Sciatic nerve (tissue), 2 donors: ENCODE measurements at places on chromosomes 5 and 9.

GRCh38 chr5:109347252-109347888 lies 62.4 kb downstream of the PJA2 start:
- DNase-seq: no peak

GRCh38 chr5:87069974-87070608 lies 197.6 kb upstream of the RASA1 start:
- no peak for DNase-seq

GRCh38 chr9:112248722-112249121 lies 73.6 kb upstream of the SUSD1 start:
- no peak for DNase-seq

- no peak for DNase-seq
Observed at GRCh38 chr5:173662581-173663351, 46.3 kb upstream of the BOD1 start.

DNA sequence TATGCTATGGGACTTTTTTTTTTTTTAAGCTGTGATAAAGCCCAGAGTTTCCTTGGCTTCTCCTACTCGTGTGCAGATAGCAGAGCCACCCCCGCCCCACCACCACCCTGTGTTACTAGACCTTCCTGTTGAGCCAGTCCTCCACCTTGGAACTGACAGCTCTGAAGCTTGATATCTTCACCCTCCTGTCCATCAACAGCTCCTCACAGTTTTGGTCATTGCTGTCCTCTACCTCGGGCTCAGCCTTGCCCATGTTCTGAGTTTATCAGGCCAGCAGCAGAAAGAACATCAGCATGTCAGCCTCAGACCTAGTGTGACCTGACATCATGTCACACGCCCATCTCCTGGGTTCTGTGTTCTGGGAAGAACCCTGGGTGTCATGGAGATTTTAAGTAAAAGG lies 167.1 kb upstream of the RAI14 start:
- DNase-seq: no peak

DNA sequence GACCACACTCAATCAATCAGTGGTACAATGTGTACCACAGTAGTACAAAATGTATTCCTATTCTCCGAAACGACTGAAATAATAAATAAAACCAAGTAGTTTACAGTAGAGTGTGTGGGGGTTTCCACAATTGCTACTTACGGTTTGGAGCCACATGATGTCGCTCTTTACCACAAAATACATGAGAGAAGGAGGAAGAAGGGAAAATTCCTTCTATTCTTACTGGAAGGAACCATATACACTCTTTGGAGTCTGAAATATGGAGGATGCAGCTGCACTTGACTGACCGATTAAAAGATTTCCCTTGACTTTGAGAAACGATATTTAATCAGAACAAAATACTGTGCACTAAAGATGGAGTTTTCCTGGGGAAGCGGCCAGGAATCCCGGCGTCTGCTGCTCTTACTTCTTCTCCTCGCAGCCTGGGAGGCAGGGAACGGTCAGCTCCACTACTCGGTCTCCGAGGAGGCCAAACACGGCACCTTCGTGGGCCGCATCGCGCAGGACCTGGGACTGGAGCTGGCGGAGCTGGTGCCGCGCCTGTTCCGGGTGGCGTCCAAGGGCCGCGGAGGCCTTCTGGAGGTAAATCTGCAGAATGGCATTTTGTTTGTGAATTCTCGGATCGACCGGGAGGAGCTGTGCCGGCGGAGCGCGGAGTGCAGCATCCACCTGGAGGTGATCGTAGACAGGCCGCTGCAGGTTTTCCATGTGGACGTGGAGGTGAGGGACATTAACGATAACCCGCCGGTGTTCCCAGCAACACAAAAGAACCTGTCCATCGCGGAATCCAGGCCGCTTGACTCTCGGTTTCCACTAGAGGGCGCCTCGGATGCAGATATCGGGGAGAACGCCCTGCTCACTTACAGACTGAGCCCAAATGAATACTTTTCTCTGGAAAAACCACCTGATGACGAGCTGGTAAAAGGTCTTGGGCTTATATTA lies at the start of gene PCDHA4:
Gene PCDHA4, plus strand, starts transcription at position 235 of the 942 bp plus-strand sequence.
- peak; percentile 66 for DNase-seq

DNA sequence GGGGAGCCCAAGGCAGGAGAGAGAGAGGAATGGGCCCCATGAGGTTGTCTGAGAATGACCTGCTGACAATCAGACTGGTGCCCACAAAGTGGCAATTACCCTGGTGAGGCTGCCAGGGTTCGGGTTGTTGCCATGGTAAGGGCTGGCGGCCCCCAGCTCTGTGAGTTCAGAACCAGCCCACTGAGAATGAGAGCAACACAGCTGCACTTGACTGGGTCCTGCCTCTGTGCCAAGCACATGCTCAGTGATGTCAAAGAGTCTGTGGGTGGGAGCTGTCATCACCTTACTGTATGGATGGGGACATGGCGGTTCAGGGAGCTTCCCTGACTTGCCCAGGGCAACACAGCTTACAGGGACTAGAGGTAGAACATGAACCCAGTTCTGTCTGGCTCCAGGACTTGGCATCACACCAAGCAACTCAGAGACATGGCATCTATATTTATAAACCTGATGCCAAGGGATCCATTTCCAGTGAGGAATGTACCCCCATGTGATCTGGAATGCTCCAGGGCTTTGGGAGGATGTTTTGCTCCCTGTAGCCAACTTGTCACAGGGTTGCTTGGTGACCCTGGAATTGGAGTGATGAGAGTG lies 38.2 kb upstream of the TEX48 start:
- no peak for DNase-seq

DNA sequence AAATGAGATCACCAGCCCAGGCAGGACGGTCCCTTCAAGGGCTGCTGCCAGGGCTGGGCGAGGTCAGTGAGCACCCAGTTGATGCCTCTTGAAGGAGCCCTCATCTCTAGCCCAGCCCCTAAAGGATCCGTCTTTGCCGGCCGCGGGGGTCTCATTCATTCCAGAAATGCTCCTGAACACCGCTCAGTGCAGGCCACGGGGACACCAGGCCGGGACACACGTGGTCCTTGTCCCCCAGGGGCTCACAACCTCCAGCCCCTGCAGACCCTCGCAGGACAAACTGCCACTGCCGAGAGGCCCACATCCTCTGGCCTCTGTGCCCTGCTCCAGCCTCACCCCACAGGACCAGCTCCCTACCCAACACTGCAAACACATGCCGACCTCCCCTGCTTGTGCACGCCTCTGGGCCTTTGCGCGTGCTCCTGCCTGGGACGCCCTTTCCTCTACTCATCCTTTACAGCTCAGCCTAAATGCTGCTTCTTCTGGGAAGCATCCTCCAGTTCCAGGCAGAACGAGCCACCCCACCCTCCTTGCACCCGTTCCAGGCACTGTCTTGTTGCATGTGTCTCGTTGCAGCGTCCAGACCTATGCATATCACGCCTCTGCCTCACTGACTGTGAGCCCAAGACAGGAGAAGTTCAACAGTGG lies 10.3 kb upstream of the LAMC3 start:
- no peak for DNase-seq

DNA sequence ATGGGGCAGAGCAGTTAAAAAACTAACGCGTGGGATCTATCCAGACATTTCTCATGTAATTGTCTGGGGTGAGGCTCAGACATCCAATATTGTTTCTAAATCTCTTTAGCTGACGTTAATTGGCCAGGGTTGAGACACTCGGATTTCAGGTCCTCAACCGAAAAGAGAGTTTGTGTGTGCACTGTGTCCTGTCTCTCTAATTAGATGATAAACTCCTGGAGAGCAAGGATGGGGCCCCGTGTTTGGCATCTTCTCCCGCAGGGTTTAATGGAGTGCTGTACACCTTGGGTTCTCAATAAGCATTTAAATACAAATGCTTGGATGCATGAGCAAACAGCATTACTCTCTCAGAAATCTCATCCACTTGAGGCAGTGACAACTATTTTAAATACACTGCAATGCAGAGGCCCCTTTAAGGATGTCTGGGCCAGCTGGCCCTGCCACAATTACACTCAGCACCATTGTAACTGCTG lies 139.6 kb downstream of the MTX3 start:
- no peak for DNase-seq

DNA sequence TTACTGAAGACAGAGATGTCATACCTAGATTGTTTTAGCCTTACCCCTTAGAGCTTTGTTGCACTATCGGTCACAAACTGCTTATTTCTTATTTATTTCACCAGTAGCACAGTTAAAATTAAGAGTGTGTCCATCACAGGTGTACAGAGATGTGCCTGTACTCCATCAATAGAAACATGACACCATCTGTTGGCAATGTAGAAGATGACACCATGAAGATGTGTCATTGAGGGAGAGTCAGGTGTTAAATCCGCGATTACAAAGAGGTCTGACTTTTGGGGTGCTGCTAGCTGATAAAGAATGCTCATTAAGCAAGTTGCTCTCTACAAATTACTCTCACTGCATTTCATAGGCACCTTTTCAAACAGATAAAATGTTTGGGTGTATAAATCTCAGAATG lies 164.4 kb downstream of the SMARCA2 start:
- no peak for DNase-seq

GRCh38 chr5:18465833-18466681 lies 831.8 kb downstream of the TAF11L14 start:
- peak; percentile 72 for DNase-seq

GRCh38 chr5:32326216-32326772 lies 13.6 kb upstream of the MTMR12 start:
- no peak for DNase-seq

GRCh38 chr5:178454303-178454702 lies 135.9 kb downstream of the COL23A1 start:
- DNase-seq: peak; percentile 33

GRCh38 chr5:180809403-180810209 lies 7.0 kb upstream of the MGAT1 start:
- peak; percentile 91 for DNase-seq

DNA sequence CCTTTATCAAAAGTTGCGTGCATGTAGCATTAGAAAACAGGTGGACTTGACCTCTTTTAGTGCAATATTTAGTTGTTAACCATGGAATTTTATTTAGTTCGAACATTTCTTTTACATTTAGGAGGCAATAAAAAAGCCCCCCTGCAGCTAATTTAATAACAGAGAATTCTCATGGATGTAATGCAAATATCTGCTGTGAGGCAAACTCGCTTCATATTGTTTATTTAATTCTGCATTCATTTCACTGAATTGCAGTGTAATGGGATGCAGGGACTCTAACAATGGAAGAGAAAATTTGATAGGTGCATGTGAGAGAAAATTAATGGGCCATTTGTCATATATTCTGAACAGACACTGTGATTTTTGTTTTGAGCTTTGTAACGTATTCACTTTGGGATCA lies 205.1 kb upstream of the CHD1 start:
- no peak for DNase-seq

DNA sequence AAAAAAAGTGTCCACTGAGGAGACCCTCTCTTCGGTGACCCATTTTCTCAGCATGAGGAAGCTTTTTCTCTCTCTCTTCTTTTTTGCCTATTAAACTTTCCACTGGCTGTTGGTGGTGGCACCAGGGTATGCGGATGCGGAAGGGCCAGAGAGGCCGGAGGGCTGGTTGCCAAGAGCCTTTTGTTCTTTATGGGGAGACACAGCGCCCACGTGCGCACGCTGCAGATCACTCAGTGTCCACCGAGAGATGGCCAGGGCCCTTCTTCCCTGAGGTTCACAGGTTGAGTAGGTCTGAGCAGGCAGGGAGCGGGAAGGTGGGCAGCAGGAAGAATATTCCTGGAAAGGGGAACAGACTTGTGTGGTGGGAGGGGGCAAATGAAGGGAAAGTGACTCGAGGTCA lies 69.1 kb downstream of the STK10 start:
- DNase-seq: peak; percentile 65

DNA sequence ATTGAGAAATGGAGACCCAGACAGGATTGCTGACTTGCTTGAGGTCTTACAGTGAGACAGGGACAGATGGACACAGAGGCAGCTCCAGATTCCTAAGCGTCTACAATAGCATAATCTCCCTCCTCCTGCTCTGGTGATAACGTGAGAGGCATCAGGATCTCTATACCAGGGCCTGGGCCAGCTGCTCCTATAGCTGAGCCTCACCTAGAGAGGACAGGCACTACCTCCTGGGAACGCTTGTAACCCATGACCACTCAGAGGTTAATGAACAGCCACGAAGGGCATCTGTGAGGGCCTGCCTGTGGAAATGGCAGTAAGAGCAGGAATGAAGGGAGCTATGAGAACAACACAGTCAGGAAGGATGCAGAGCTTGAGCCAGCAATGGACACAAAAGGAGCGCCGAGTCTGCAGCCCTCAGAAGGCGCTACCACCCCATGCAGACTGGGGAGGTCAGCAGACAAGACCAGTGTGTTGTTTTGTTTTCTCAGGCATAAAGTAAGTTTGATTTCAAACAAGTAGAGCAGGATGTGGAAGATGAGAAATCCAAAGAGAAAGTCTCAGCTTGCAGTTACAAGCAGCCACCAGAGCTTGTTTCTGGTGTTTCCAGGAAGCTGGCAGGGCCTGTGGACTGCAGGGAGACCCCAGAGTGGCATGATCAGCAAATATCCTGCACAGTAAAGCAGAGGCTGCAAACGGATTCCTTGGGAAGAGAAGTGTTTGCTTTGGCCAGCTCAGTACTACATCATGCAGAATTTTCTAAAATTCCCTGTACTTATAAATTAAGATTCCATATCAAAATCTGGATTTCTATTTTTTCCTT lies 17.4 kb downstream of the ANKS6 start:
- DNase-seq: no peak

DNA sequence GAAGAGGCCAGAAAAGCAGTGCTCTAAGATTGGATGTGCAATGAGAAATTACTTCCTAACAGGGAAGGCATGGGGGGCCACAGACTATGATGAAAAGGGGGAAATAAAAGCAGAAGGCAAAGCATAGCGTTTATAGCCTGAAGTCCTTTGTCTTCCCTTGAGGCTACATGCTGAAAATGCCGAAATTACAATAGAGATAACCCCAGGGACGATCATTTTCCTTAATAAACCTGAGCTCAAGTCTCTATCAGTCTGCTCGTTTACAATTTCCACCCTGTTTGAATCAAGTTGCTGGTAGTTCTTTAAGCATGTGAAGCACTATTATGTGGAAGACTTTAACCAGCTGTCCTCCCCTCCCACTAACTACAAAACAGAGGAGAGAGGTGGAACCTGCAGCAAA lies 60.4 kb downstream of the FREM1 start:
- DNase-seq: no peak

- DNase-seq: no peak
Observed at GRCh38 chr9:27157097-27157496, 48.1 kb downstream of the TEK start.

- DNase-seq: peak; percentile 82
Observed at GRCh38 chr5:81787474-81788242, 36.8 kb upstream of the SSBP2 start.

DNA sequence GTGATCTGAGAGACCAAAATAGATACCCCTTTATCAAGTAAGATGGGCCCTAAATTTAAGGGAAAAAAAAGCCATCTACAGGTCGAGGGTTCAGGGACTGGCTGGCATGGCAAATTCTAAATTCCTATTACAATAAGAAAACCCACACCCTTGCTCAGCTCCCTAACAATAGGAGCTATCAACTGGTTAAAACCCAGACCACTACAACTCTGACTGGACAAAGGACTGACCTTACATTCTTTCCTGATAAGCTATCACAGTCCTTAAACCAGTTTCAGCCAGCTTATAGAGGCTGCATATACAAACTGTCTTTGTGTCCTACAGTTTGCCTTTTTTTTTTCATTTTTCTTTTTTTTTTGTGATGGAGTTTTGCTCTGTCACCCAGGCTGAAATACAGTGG lies 803.6 kb downstream of the NR2F1-AS1 start:
- no peak for DNase-seq
